ENCODE measurements at places on chromosomes 4 and X.

- no peak for DNase-seq
Observed at GRCh38 chr4:71711044-71711984, 72.6 kb downstream of the GC start.

- peak; percentile 97 for DNase-seq
Observed at GRCh38 chr4:139301113-139301820, at the start of gene NAA15. Gene NAA15, plus strand, starts transcription at chr4:139301505. Its CDS starts 273 bp downstream, at chr4:139301778.

- DNase-seq = no peak
Observed at GRCh38 chrX:153812220-153812619, 17.8 kb downstream of the SSR4 start.

GRCh38 chr4:68984947-68985346 is 33.3 kb upstream of the UGT2A3 start:
- no peak for DNase-seq

- DNase-seq = no peak
Observed at GRCh38 chrX:72254816-72255215, 16.0 kb upstream of the ERCC6L start.

- no peak for DNase-seq
Observed at GRCh38 chr4:23348789-23349498, 540.9 kb downstream of the PPARGC1A start.

- DNase-seq = no peak
Observed at GRCh38 chr4:179719766-179720450, 2277.7 kb upstream of the AGA start.

DNA sequence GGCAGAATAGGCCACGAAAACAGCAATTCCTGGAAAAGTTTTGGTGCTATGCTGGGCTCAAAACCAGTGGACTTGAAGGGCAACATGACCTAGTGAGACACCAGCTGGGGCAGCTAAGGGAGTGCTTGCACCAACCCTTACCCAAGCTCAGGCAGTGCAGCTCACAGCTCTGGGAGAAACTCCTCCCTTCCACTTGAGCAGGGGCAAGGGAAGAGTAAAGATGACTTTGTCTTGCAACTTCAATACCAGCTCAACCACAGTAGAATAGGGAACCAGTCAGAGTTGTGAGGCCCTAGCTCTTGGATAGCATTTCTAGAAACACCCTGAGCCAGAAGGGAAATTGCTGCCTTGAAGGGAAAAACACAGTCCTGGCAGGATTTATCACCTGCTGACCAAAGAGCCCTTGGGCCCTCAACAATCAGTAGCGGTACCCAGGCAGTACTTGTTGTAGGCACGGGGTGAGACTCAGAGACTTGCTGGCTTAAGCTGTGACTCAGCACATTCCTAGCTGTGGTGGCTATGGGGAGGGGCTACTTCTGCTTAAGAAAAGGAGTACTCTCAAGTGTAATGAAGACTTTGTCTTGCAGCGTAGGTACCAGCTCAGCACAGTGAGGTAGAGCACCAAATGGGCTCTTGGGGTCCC is 19.7 kb upstream of the ABCG2 start:
- peak; percentile 75 for DNase-seq

DNA sequence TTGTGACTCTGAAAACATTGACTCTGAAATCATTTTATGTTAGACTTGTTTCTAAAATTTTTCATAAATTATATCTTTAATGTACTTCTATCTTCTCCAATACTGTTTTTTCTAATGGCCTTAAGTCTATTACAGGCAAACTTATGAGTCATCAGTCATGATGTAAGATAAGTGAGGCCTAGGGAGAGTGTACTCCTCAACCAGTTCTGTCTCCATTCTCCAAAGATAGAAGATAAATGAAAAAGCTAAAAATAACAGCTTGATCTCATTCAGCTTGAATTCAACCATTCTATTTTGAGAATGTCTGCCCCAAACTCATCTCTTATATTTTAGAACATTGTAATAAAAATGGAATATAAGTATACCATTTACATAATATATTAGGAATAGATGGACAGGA is 34.5 kb downstream of the STBD1 start:
- peak; percentile 76 for DNase-seq

- DNase-seq = peak; percentile 72
Observed at GRCh38 chr4:128525387-128525786, 237.8 kb upstream of the PGRMC2 start.

- no peak for DNase-seq
Observed at GRCh38 chrX:73841337-73841736, 278.3 kb downstream of the CHIC1 start.

GRCh38 chr4:45350438-45350837 is 624.1 kb upstream of the GNPDA2 start:
- DNase-seq = no peak

DNA sequence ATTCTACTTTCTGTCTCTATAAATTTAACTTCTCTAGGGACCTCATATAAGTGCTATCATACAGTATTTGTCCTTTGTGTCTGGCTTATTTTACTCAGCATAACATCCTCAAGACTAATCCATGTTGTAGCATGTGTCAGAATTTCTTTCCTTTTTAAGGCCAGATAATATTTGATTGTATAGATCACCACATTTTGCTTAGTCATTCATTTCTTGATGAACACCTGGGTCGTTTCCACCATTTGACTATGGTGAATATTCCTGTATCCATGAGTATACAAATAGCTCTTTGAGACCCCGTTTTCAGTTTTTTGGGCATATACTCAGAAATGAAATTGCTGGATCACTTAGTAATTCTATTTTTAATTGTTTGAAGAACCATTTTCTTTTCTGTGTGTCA is 12.0 kb downstream of the CNGA2 start:
- no peak for DNase-seq

DNA sequence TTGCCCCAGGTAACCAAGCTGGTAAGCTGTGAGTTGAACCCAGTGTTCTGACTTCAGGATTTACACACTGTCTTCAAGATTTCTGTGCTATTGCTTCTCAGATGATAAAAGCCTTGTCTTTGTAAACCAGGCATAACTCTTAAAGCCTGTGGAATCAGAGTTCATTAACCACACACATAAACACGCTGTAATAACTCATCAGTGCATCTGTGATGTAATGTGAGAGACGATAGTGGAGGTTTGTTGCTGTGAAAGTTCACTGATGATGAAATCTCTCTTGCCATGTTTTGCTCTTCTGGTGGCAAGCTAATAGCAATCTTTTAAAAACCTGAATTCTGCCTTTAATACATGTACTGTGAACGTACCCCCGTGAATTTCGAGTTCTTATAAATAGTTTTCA is 41.5 kb downstream of the CLCN4 start:
- peak; percentile 39 for DNase-seq

DNA sequence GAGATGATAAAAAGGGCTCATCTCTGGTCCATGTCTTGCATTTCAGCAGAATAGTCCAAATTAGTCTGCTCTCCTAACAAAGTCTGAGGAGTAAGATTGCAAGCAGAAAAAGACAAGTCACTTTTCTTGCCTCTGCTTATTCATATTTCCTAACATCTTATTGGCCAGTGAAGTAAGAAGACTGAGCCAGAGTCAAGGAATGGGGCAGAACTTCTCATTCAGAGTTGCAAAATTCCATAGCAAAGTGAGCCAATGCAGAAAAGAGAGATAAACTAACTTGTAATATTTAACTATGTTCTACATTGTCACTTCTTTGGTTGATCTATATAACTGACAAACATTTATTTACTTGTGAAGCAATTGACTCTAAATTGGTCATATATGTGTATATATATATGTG is 2304.0 kb downstream of the ARAP2 start:
- no peak for DNase-seq

DNA sequence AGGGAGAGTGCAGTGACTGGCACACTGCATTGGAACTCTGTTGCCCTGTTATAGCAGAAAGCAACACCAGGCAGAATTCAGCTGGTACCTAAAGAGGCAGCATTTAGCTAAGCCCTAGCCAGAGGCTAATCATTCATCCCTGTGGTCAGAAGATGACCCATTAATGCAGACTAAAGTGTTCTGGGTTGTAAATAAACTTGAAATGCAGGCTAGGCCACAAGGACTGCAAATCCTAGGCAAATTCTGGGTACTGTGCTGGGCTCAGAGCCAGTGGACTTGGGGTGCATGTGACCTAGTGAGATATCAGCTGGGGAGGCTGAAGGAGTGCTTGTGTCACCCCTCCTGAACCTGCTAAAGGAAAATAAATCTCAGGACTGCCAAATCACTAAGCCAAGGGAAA is 91.2 kb downstream of the LPAR4 start:
- no peak for DNase-seq

DNA sequence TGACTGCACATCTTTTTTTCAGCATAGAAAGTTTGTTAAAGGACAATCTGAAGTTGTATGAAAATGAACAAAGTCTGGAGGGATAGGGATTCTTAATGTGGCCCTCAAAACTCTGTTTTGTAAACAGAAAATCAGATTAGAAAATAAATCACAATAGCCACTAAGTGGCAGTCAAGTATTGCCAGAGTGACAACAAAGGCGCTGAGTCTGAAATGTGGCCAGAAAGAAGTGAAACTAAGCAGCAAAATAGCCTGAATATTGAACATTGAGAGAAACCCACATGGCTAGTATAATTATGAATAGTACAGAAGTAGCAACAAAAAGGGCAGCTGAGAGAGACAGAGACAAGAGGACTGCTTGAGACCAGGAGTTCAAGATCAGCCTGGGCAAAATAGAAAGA is 81.1 kb upstream of the CT45A1 start:
- no peak for DNase-seq

DNA sequence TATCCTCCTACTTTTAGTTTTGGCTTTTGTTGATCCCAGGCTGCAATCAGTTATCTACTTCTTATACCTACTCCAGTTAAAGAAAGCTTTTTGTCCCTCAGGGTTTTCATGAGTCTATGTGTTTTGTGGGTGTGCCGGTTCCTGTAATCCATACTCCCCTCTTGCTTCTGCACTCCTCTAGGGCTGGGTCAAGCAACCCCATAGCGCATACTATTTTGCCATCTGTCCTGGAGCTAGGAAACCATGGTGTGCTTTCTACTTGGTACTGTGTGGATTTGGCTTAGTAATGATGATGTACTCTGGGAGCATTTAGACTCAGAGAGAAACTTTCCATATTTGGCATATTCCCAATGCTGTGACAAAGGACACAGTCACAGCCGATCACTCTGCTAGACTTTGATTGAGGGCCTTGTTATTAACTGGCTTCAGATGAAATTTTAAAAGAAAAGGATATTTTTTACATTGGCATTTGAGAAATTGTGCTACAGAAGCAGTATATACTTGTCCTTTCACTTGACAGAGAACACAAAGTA is 86.1 kb upstream of the GRXCR1 start:
- no peak for DNase-seq

DNA sequence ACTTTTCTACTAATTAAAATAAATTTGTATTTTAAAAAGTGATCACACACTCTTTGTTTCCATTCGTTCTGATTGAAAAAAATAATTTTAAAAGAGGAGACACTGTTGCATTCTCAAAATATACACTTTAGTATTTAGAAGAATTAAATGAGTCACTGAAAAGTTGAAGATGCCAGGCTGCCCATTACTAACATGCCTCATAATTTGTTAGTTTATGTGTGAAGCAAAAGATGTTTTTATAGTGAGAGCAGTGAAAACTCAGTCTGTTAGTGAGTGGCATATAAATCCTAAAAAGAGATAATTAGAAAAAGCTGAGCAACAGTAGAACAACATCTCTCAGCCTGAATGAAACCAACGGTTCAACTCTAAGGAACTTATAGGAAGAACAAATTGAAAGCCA is 143.4 kb downstream of the CDS1 start:
- peak; percentile 28 for DNase-seq

DNA sequence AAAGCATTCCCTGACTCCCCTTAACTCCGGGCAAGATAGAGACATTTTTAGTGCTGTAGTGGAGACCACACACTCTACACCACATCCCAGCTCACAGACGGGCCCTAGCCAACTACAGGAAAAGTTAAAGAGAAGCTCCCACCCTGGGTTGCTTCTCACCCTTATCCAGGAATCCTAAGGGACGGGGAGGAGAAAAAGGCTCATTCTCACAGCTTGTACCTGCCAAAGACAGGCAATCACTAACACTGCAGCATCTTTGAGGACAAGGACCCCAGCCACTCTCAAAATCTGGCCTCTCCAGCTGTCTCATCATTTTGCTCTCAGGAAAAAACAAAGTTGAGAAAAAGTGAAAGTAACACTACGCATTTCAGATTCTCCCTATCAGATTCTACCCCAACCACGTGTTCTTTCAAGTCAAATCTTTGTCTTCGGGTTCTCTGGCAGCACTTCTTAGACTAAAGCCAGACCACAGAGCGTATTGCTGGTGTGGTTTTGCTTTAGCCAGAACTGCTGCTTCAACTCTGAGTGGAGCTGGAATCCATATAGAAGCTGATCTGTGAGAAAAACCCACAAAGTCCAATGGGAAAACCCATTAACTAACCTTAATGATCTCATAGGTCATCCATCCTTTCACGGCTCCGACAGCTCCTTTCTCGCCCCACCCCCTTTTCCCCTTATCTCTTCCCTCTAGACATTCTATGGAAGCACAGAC is 605.9 kb upstream of the DIPK2B start:
- peak; percentile 95 for DNase-seq

DNA sequence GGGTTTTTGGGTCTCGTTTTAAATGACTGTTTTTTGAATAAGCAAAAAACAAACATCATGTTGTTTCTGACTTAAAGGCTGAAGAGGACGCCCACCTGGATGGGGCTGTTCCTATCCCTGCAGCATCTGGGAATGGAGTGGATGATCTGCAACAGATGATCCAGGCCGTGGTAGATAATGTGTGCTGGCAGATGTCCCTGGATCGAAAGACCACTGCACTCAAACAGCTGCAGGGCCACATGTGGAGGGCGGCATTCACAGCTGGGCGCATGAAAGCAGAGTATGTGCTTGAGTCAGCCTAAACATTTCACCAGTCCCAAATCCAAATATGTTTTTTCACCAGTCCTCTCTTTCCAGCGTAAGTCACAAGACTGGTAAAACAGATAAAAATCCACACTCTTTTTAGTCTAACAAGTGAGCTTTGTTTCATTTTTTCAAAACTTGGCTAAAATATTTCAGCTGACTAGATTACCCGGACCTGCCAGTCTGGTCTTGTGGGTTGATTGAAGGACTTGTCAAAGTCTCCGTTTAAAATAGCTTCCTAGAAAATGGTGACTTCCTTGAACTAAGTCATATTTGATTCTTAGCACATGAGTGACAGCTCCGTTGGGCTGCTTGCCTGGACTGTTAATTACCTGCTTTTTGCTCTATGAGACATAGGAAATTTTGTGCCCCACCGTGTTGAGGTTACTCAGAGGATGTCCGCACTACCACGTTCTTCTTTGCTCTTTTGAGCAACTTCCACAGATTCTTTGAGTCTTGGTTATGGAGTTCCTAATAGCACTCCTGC is 20.8 kb downstream of the ENOPH1 start:
- DNase-seq = no peak

DNA sequence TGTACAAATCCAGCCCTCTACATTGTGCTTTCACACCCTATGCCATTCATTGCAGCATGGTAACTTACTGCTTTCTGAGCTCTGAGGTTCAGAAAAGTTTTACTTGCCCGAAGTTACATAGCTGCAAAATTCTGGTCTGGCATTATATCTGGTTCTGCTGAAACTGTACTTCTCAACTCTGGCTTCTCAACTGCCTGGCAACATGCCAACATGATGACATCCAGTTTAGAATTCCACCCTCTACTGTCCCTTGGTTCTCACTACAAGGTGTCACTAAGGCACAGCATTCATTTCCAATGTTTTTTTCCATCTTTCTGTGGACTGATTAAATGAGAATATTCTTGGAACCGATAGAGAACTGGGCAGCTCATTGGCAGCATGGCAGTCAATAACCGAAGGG is 242.9 kb upstream of the PRPS2 start:
- DNase-seq = no peak

- DNase-seq = no peak
Observed at GRCh38 chr4:22130741-22131140, 182.2 kb upstream of the KCNIP4 start.
